ENCODE measurements at places on chromosomes 16 and 17.

DNA sequence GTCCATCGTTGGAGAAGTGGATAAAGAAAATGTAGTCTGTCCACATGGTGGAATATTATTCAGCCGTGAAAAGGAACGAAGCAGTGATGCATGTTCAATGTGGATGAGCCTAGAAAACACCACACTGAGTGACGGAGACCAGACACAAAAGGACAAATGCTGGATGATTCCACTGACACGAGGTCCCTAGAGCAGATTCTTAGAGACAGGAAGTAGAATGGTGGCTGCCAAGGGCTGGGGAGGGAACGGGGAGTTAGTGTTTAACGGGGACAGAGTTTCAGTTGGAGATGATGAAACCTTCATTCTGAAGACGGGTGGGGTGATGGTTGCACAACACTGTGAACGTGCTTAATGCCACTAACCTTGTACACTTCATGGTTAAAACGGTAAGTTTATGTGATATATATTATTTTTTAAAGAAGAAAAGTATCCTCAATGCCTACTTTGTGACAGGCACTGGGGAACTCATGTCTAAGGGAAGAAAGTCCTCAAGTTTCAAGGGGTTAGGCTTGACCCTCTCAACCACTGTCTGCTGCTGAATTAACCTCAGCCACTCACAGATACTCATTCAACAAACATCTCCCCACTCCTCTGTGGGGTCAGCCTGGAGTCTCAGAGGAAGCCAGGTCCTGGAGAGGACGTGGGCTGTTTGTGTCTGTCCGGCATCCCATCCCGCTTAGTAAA is 17.6 kb downstream of the C16orf74 start:
- no peak for DNase-seq

DNA sequence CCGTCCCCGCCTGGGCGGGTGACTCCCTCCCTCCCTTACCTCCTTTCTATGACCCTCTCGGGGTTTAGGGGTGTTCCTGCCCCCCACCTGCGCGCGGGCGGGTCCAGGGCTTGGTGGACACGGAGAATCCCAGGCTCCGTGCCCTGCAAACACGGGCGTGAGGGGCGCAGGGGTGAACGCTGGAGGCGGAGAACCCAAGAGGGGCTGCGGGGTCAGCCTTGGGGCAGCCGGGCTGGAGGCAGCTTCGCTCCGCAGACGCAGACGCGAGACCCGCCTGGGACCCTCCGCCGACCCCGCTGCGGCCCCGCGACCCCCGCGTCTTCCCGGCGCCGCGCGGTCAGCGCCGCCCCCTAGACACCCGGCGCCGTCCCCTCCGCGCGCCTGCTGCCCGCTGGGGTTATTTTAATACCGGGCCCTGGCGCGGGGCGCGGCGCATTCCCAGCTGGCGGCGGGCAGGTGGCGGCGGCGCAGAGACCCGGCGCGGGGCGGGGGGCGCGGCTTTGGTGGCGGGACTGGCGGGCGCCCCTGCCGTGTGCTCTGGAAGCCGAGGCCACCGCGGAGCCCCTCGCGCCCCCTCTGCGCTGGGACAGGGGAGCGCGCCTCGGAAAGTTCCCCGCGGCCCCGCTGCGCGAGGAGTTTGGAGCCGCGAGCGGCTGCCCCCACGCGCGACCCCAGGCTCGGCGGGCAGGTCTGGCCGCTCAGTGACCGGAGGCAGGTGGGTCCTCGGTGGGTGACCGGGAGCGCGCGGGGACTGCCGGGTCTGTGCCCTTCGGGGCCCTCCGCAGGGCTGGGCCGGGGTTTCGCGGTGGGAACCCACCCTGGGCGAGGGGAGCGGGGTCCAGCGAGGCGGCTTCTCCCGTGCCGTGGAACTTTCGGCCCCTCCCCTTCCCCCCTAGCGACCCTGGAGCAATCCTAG is at the start of gene UTS2R:
TSS of gene UTS2R (plus strand) at position 433 of the 916 bp plus-strand sequence. CDS start 2,560 bp downstream, outside the sequence.
- no peak for DNase-seq

- DNase-seq: no peak
Measured at GRCh38 chr17:5467416-5467815, 1.4 kb downstream of the DHX33 start.

DNA sequence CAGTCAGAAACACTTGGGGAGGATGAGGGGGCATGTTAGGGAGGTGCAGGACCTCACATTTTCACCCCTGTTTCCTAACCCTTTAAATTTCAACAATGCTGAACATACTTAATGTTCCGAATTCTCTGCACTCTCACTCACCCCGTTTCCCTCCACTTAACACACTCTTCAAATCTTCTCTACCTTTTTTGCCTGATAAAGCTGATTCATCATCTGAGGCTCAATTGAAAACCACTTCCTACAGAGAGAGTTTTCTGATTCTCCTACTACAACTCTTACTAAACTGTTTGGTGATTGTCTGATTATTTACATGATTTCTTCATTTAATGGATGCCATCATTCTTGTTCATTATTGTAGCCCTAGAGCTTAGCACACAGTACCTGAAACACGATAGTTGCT is 42.4 kb downstream of the PCTP start:
- no peak for DNase-seq

DNA sequence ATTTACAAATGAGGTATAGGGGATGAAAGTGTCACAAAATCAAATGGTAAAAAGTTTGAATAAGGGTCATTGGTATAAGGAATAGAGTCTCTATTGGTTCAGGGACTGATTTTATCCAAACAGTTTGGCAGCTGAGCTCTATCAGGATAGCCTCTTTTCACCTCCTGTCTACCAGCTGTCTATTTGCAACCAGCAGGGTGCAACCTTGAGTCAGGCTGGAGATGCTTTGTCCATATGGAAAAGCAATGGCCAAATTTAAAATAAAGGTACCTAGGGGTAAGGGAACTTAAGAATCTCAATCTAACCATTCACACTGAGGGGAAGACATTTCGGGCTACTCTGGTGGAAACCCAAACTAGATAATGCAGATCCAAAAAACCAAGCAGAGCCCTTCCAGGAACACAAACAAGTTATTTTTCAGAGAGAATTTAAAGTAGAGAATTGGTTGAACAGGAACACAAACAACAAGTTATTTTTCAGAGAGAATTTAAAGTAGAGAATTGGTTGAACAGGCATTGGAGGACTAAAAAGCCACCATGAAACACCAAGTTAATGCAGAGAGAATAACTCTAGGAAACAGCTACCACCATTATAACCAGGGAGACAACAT is 12.6 kb upstream of the CA10 start:
- DNase-seq: no peak

GRCh38 chr17:59190806-59191205 is 19.0 kb upstream of the SMG8 start:
- no peak for DNase-seq

DNA sequence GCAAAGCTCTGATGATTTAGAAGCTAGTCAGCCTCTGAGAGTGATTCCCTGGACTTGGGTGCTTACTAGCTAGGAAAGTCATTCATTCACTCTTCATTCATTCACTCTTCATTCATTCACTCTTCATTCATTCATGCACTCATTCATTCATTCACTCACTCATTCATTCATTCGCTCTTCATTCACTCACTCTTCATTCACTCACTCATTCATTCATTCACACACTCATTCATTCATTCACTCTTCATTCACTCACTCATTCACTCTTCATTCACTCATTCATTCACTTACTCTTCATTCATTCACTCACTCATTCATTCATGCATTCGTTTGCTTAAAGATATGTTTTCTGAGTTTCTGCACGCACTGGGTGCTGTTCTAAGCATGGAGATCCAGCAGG is 292.7 kb upstream of the TNRC6C start:
- DNase-seq: no peak

GRCh38 chr17:77458202-77459017 is 317.6 kb downstream of the SEC14L1 start:
- peak; percentile 64 for DNase-seq

Measured in activated naive CD4-positive, alpha-beta T cell treated with anti-CD3 and anti-CD28 coated beads, Interleukin-2, amount 10 ng/mL, durations not matched to agents 7 days and 5 days (primary cell).